Tibial nerve (tissue), 4 donors: ENCODE measurements at places on chromosomes 1 and 21.

DNA sequence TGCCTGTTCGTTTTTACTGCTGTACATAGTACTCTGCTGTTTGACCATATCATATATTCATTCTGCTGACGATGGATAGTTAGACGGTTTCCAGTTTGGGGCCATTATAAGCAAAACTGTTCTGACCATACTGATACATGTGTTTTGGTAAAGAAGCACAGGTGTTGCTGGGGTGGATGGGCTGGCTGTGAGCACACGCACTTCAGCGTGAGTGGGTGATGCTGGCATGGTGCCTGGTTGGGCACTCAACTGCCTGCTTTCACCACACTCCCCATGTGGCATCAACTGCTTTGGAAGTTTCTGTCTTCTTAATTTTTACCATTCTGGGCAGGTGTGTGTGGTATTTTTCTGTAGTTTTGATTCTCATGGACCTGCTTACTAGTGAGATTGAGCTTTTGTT lies 37.3 kb downstream of the ADARB1 start:
- no peak for DNase-seq

- DNase-seq: no peak
These were observed 202.4 kb downstream of the HMCN1 start for GRCh38 chr1:185936641-185937040.

GRCh38 chr1:77583483-77583882 lies 99.0 kb downstream of the ZZZ3 start:
- DNase-seq: no peak

- no peak for DNase-seq
These were observed 44.9 kb upstream of the USP24 start for GRCh38 chr1:55259911-55260609.

DNA sequence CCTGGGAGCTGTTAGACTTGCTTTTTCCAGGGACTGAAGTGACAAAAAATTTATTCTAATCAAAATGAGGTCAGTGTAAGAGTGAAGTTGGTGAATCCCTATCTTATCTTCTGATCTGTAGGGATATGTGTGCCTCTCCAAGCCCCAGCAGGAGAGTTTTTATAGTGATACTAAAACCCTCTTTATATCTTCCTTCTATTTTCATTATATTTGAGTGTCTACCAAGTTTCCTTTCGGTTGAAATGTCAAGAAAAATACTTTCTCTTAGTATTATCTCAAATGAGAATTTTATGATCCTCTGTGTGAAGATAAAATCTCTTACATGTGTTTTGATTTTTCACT lies 18.9 kb downstream of the C1orf21 start:
- no peak for DNase-seq

DNA sequence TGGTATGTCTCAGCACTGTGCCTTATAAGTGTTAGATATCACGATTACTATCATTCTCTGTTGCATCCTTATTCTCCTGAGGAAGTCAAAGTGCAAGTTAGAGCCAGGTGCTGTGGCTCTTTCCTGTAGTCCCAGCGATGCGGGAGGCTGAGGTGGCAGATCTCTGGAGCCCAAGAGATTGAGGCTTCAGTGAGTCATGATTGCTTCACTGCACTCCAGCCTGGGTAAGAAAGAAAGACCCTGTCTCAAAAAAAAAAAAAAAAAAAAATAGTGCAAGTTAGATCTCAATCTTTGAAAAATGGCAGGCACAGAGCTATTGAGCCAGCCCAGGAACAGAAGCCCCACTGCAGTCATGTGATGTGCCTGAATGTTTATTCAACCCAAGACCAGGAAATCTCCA lies 147.8 kb upstream of the POGK start:
- no peak for DNase-seq

GRCh38 chr1:116324411-116324810 lies 48.6 kb upstream of the ATP1A1 start:
- no peak for DNase-seq
